ENCODE measurements at places on chromosomes 13 and 19.
A peak's percentile ranks its signal among the peaks of the same experiment; 100 is the strongest.

DNA sequence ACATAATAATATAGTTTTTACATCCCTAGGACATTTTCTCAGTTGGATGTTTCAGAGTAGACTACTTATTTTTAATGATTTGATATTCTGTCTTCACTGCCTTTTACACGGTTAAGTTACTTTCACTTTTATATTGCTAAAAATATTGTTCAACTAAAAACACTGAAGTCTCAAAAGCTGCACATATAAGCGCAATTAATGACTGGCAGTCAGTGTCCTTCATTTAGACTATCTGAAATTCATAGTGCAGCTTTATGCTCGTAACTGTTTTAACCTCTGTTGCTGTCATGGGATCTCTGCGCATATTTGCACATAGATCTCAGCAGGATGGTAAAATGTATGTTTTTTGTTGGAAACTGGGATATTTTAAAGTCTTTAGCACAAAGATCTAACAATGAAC lies 864.3 kb downstream of the SLITRK6 start:
- no peak for DNase-seq

- peak; percentile 33 for DNase-seq
Measured at GRCh38 chr13:71967990-71968389, 101.0 kb upstream of the DACH1 start.

DNA sequence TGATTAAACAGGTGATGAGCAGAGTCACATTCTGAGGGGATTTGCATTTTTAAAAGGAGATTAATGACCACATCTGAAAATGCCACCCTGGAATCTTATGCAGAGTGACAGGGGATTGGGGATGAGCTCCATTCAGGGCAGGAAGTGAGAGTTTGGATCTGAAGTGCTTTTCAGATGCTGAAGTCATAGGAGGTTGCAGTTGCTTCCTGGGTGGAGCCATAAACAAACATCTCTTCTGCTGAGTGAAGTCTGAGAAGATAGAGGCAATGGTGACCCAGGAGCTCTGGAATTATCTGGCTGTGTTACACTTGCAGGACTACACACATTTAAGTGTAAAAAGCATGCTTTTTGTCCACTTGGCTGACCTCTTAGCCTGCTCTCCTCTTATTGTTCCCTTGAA lies 51.4 kb upstream of the PSG8 start:
- no peak for DNase-seq

- DNase-seq = peak; percentile 60
Measured at GRCh38 chr19:33293255-33294057, 8.9 kb downstream of the CEBPA start.

DNA sequence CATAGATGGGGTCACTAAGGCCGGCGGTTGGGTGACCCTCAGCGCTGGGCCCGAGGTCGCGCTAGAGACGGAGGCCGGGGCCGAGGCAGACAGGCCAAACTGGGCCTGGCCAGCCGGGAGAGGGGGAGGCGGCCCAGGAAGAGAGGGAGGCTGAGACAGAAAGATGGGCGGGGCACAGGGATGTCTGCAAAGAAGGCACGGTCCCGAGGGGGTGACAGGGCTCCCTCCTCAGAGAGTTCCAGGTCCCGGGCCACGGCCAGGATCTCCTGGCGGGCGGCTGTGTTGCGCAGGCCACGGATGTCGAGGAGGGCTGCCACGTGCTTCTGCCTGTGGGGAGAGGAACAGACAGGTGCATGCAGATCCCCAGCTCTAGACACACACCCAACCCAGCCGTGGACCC lies 32.2 kb downstream of the EXOC3L2 start:
- DNase-seq = no peak

DNA sequence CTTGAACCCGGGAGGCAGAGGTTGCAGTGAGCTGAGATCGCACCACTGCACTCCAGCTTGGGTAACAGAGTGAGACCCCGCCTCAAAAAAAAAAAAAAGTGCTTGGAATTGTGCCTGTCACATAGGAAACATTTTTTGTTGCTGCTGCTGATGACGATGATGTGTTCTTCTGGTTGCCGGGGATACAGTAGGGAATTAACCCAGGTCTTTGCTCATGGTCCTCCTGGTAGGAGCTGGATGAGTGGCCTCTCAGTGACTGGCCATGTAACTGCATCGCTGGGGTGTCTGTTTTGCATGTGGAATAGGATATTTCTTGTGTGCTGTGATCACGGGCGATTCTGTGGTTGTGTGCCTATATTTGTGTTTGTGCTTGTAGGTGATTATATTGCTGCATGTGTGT lies 4.7 kb upstream of the CNFN start:
- peak; percentile 25 for DNase-seq

- DNase-seq = peak; percentile 47
Measured at GRCh38 chr13:44259045-44260027, 114.3 kb upstream of the SERP2 start.

DNA sequence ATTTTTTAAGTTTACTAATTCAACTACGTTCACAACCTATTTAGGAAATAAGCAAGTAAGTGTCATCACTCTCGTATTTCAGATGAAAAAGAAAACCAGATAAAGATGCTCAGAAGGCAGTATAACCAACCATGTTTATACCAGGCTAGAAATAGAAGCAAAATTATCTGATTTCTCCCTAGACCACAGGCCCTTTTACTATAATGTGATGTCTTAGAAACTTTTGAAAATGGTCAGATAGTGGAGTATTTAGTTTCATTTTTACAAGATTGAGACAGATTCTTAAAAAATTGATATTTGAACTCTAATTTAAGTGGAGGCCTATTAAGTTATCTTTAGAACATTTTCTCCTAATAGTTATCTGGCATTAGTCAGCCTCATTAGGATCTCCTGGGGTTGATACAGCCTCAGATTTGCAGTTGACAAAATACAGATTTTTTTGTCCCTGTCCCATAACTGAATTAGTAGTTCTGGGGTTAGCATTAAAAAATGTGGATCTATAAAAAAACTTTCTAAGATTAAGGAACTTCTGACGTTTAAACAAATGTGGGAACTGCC lies 818.7 kb upstream of the PCDH9 start:
- DNase-seq = no peak

GRCh38 chr13:20015763-20016162 lies 57.2 kb downstream of the ZMYM2 start:
- no peak for DNase-seq

DNA sequence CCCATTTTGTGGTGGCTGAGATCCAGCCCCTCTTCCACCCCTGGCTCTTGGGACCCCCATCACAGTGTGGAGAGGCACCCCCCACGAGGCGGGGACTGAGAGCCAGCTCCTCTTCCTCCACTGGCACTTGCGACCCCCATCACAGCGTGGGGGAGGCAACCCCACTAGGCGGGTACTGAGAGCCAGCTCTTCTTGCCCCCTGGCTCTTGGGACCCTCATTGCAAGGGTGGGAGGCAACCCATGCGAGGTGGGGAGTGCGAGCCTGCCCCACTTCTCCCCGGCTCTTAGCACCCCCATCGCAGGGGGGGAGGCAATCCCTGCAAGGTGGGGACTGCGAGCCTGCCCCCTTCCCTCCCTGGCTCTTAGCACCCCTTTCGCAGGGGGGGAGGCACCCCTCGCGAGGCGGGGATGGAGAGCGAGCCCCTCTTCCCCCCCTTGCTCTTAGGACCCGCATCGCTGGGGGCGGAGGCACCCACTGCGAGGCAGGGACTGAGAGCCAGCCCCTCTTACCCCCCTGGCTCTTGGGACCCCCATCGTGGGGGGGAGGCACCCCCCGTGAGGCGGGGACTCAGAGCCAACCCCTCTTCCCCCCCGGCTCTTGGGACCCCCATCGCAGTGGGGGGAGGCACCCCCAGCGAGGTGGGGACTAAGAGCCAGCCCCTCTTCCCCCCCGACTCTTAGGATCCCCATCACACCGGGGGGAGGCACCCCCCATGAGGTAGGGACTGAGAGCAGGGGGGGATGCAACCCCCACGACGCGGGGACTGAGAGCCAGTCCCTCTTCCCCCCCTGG lies 364.6 kb upstream of the SPRY2 start:
- no peak for DNase-seq

DNA sequence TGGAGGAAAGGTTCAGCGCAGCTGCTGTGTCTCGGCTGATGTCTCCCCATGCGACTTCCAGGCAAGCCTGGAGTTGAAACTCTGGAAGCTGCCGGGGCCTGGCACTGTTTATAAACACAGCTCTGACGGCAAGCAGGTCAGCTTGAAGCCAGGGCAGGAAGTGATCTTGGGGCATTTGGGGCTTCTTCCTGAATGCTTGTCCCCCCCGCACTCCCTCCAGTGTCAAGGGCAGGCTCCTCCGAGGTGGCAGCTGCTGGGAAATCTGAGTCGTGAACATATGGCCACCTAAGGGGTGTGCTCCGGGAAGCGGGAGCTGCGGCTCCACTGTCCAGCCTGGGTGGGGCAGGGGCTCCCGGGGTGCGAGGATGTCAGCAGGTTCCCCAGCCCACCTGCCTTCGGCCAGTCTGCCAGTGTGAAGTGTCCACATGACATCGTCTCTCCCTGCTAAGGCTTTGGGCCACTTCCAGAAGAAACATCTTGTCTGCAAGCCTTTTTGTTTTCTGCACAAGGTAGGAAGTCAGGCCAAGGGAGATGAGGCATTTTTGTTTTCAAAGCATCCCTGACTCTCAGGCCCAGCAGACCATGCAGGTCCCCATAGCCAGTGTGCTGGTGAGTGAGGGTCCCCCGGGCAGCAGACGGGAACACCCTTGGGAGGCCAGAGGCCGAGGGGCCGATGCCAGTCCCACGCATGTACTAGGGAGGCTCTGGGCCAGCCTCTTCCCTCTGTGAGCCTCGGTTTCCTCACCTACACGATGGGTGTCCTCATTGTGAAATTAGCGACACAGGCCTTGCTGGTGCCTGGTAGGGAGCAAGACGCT lies 2.7 kb downstream of the PIAS4 start:
- DNase-seq = no peak

GRCh38 chr19:21084343-21084742 lies 2.3 kb downstream of the ZNF714 start:
- peak; percentile 24 for DNase-seq

GRCh38 chr13:66859078-66859477 lies 371.1 kb downstream of the PCDH9 start:
- no peak for DNase-seq

DNA sequence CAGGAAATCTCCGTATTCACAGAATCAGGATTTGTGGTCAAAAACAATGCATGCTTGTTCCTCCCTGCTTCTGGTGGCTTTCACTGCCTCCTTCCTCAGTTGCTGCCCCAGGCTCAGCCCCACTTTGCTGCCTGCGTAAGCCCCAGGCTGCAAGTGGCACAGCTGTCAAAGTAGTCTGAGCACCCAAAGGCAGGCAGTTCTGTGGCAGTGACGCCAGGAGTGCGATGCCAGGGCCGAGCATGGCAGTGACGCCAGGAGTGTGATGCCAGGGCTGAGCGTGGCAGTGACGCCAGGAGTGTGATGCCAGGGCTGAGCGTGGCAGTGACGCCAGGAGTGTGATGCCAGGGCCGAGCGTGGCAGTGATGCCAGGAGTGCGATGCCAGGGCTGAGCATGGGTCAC lies 77.3 kb upstream of the GPR183 start:
- DNase-seq = no peak

GRCh38 chr13:74409551-74409950 lies 275.3 kb upstream of the KLF12 start:
- DNase-seq = no peak

DNA sequence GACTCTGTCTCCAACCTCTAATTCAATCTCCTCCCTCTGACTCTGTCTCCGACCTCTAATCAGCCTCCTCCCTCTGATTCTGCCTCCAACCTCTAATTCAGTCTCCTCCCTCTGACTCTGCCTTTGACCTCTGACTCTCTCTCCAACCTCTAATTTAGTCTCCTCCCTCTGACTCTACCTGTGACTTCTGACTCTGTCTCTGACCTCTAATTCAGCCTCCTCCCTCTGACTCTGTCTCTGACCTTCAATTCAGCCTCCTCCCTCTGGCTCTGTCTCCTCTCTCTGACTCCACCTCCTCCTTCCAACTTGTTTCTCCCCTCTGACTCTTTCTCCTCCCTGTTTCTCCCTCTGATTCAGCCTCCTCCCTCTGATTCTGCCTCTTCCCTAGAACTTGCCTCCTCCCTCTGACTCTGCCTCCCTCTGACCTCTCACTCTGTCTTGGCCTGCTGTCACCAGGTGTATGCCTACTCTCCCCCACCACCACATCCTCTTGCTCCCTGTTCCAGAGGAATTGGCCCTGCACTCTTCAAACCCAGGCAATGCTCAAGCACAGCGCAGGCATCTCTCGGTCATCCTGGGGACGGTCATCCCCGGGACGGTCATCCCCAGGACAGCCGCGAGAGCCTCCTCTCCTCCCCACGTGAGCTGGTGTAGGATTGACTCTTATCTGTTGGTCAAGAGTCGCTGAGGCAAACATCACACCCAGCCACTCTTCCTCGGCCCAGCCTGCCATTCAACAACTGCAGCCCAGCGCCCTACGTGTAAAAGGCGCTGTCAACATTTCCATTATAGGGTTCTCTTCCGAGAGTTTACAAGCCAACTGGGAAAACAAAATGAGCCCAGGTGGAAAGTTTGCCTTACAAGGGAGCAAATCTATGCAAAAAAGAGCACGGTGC lies 60.2 kb downstream of the ZIC5 start:
- no peak for DNase-seq

DNA sequence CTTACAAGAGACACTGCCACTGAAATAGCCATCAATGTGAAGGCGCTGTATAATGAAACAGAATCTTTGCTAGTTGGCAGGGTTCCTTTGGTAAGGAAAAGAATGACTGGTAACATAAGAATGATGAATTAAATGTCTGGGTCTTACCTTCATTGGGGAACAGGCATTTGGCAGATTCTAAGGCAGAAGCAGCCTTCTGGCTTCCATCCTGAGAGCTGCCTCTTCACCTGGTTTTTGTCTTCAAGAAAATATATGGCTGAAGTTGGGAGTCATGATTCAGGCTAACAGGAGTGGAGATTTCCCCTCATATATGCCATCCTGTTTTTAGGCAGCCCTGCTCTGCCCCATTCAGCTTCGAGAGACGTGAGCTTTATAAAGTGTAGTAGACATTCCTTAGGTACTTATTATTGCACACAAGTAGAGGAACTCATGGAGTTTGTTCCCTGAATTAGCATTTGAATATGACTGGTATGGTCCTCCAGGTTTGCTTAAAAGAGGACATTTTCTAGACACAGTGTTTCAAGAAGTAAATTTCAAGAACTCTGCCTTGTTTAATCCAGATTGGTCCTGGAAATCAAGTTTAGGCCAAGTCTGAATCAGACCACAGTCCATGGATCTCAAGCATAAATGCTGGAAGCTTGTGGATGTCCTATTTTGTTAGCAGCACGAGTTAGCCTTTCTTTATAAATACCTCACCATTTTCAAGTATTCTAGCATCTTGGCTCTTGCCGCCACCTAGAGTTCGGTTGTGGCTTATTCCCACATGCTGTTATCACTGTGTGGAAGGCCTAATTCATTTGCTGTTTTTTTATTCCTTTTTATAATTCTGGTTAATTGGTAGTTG lies 56.2 kb upstream of the AKAP11 start:
- peak; percentile 63 for DNase-seq

- peak; percentile 52 for DNase-seq
Measured at GRCh38 chr13:32881074-32881776, 135.0 kb upstream of the KL start.

All from cardiac fibroblast (primary cell).